Testis (tissue), 5 donors: ENCODE measurements at places on chromosomes 2 and 18. TPM values are rescaled to one million over a fixed set of nuclear protein-coding genes. Genes with fewer than 3 reads are reported as not detected.

IL1B gene
- total RNA-seq: 0.62 TPM

CNTNAP5 gene
- 0.31 TPM for total RNA-seq

ZNF804A gene
- total RNA-seq: 0.50 TPM

GTF2A1L gene
- 24.4 TPM for total RNA-seq

HOXD12 gene
- not detected for total RNA-seq

SIGLEC15 gene
- total RNA-seq: not detected

SGO2 gene
- 25.1 TPM for total RNA-seq

TM4SF20 gene
- 2.2 TPM for total RNA-seq
